AG20443 (cell line): ENCODE measurements at places on chromosomes 5 and 9.

GRCh38 chr9:127402401-127403090 lies 5.6 kb downstream of the SLC2A8 start:
- DNase-seq: no peak

GRCh38 chr9:136664000-136664915 lies 1.5 kb downstream of the EGFL7 start:
- DNase-seq: no peak

DNA sequence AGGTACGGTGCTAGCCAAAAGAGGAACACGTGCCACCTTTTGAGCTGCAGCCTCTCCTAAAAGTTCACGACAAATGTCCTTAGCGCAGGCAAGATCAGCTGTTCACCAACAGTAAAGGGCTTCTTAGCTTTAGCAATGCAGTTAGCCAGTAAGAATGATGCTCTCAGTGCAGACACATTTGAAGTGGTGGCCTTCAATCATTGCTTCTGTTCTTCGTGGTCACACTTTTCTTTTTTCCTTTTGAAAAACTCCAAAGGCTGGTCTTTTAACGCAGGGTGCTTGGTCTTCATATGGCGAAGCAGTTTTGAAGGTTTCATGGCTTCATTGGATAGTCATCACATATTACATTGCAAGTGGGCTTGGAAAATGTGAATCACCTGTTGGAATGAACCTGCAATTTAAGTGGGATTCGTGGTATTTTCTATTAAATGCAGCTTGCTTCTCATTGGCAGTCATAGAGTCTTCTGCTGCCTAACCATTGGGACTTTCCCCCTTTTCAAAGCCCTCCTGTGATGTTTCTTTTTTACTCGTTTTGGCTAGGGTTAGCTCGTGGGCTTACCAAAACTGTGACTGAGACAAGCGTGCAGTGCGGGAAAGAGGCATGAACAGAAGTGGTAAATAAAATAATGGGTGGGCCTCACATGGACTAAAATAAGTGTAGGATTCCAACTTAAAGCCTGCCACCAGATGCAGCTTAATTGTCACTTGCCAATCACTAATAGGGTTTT lies 100.9 kb downstream of the MRPL36 start:
- DNase-seq: no peak

GRCh38 chr5:178227138-178227659 lies 5.4 kb downstream of the PHYKPL start:
- DNase-seq: no peak

DNA sequence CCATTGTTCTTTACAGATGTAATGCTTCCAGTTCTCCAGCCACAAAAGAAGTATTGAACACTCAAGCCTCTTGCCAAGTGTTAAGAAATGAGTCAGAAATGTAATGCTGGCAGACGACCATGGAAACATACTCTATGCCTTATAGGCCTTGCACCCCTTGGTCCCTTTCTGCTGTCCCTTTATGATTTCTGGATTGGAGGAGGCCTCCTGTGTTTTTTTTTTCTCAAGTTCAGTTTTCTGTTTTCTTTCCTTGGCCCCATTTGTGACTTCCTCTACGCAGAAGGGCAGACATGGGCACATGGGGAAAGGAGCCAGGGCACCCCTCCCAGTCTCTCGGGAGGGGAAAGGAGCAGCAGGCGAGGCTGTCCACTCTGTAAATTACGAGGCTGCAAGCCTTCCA lies 53.4 kb downstream of the SNX18 start:
- peak; percentile 31 for DNase-seq

DNA sequence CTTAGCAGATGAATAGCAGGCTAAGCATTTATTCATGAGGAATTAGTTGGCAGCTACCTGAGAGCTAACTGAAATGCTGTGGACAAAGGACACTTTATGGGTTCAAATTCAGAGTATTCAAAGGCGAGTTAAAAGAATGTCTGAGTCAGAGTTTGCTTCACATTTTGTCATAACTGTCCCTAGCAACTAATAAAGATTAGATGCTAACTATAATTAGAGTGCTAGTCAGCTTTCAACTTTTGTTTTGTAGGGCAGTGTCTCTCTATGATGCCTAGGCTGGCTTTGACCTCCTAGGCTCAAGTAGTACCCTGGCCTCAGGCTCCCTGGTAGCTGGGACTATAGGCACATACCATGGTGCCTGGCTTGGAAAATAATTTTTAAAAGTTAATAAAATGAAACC lies 4.6 kb downstream of the SMC5 start:
- peak; percentile 19 for DNase-seq

GRCh38 chr9:136024286-136024685 lies 63.1 kb upstream of the UBAC1 start:
- DNase-seq: no peak

DNA sequence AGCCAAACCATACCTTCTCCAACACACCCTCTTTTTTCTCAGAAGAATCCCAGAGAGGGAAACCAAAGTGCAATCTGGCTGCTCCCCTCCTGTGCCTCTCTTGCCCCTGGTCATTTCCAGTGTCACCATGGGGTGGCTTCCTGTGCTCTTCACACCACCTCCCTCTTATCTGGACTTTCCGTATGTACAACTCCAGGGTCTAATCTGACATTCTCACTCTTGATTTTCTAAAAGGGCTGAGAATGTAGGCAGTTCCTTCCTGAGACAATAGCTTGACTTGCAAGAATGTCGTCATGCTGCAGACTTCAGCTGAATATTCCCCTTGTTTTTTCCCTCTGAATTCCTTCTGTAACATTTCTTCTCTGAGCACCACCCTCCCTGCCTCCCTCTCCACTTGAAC lies 110.2 kb downstream of the FBXL7 start:
- no peak for DNase-seq

- DNase-seq: peak; percentile 98
Observed at GRCh38 chr5:38845526-38846378, at the start of gene OSMR. Gene OSMR (plus strand): TSS chr5:38846012. CDS start chr5:38869045, 23,033 bp downstream.

GRCh38 chr9:127449332-127449966 lies 1.8 kb downstream of the RPL12 start:
- DNase-seq: no peak

DNA sequence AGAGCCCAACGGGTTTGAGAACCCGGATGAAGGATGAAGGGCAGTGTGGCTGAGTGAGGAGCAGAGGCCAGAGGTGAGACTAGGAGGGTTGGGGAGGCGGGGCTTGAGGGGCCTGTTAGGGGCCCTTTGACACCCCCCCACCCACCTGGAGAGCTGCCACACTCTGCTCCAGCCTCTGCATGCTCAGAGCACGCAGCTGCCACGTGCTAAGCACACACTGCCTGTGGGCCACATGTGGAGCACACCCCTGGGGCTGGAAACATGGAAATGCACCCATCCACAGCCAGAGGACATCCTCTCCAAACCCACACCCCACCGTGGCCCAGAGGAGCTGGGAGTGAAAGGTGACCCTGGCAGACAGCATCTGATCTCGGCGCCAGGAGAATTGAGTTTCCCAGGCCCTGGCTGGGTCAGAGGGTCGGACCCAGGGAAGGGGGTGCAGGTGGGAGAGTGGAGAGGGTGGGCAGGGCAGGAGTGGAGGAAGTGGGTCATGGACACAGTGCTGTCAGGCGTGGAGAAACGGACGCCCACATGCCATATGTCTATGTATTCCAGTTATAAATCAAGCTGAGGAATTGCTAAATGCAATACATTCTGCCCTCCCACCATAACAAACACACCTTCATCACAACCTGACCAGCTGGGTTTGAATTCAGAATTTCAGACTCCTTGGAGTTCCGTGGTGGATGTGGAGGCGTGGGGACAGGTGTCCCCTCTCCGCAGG lies 5.9 kb downstream of the DNM1 start:
- no peak for DNase-seq

DNA sequence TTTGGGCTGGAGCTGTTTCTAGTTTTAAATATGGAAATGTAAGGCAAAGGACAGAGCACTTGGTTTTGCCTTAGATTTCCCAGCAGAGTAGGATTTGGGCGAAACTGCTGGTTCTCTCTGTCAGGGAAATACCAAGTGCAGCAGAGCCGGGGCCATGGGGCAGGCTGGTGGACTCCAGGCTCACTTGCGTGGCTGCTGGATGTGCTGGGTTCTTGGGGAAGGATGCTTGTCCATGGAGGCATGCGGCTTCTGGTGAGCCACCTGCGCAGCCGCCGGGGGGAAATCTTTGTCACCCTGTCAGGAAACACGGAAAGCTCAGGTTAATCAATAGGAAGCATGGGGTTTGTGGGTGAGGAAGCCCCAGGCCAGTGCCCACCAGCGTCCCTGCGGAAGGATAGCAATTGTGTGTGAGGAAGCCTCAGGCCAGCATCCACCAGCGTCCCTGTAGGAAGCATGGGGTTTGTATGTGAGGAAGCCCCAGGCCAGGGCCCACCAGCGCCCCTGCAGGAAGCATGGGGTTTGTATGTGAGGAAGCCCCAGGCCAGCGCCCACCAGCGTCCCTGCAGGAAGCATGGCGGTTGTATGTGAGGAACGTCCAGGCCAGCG lies 80.1 kb downstream of the DAP start:
- no peak for DNase-seq

DNA sequence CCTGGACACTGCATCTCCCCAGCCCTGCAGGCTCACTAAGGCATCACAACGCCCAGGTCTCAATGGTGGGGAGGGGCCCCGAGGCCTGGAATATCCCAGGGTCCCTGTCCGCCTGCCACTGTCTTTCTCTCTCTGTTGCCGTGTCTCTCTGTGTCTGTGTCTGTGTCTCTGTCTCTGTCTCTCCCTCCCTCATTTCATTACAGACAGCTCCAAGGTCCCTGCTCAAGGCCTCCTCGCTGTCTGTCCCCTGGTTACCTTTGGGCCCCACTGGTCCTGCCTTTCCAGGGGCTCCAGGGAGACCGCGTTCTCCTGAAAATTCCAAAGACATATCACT lies 3.2 kb downstream of the FCN1 start:
- DNase-seq: no peak

- DNase-seq: no peak
Observed at GRCh38 chr5:6682239-6682638, 31.0 kb upstream of the TENT4A start.

DNA sequence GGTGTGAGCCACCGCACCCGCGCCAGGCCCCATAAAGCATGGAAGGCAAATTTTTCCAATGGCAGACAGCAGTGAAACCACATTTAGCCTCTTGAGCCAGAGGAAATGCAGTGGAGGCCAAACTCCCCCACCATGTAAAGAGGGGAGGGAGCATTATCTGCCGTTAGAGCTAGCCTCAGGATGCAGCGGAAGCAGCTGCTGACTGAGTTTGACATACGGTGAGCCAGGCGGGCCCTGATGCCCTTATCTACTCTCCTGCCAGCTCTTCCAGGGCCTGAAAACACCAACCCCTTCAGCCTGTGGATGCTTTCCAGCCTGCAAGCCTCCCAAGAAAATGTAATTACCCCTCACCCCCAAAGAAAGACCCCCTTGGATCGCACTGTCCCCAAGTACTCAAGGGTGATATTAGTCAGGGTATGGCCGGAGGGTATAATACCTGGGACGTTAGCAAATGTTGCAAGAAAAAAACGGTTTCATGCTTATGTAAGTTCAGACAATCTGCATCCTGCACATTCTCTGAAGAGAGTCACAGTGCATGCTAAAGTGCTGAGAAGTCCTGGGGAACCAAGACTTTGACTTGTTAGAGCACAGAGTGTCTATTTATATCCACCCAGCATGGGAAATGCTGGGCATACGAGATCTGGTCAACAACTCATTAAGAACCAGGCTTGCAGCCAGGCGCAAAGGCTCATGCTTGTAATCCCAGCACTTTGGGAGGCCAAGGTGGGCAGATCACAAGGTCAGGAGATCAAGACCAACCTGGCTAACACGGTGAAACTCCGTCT lies 11.3 kb upstream of the GGTA1 start:
- no peak for DNase-seq

GRCh38 chr5:71482132-71482531 lies 26.7 kb downstream of the BDP1 start:
- peak; percentile 10 for DNase-seq

DNA sequence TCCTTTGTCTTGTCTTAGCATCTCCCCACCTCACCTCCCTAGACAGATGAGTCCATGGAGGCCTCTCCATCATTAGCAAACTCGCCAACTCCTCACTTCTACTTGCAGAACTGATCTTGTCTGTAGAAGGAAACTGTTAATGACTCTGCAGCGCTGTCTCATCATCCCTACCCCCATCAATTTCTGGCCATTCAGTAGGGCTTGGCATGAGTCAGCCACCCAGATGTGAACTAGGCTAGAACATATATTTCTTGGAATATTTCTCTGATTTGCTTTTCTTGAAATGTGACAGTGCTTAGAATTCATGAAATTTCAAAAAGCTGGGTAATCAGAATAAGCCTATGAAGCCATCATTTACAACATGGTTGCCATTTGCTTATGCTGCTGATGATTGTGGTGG lies 1125.0 kb upstream of the DMAC1 start:
- no peak for DNase-seq

DNA sequence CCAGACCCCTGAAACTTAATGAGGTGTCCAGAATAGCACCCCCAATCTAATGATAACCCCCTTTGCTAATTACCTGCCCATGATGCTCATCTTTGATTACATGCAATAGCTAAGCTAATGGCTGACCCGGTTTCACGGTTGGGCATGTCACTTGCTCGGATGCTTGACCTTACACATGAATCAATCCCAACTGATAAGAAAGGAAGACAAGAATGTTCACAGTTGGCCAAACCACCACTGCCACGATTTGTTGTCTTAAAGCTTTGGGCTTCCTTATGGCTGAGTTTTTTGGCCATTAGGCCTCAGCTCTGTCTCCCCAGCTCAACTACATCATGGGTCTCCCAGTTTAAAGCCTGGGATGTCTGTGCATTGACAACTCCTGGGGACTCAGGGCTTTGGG lies 53.1 kb upstream of the TGFBR1 start:
- DNase-seq: no peak

- DNase-seq: no peak
Observed at GRCh38 chr9:93185266-93186214, 1.6 kb downstream of the WNK2 start.

- no peak for DNase-seq
Observed at GRCh38 chr5:142780871-142781270, 10.7 kb downstream of the ARHGAP26 start.

DNA sequence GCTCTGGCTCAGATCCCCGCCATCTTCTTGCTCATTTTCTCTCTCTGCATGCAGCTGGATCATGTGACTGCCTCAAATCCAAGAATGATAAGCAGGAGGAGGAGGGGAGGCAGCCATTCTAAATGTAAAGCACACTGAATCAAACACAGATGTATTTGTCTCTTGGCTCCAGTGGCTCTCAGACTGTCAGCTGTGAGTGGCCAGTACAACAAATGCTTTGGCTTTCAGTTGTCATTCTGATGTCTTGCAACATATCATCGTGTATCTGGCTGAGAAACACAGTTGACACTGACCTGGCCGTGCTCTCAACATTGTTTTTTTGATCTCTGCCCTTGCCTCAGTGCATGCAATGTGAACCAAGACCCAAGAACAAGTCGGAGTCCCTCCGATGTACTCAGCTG lies 233.1 kb downstream of the ADAMTSL1 start:
- peak; percentile 32 for DNase-seq
